ENCODE measurements at places on chromosomes 12 and 14.

GRCh38 chr14:92421751-92422150 is 91.8 kb upstream of the RIN3 start:
- no peak for DNase-seq

DNA sequence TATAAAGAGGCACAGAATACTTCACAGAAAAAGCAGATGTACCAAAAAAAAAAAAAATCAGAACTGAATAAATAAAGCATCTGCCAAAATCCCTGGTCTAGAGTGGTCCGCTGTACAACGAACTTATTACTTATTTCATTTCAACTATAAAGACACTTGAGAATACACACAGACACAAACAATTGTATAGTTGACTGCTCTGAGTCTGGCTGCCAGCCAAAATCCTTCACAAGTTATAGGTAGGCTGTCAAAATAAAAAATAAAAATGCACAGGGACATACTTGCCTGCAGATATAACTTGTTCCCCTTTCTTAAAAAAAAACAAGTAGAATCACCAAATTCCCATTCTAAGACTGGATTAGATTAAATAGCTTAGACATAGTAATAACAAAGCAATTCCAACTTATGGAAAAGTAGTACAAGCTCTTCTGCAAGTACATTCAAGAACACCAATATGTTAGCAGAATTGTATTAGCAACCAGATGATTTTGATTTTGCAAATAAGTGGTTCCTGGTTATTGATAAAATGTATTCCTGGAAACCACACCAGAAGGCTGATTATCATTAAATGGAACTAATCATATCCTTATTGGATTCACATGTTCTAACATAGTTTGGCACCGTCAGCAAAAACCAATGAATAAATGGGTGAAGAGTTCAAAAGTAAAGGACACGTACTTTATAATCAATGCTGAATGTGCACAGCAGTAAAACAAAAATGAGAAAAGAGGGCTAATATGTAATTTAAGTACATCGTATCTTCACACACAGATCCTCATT is 248.5 kb downstream of the NELL2 start:
- DNase-seq, result no peak

- DNase-seq, result no peak
These were observed 166.8 kb upstream of the TMEM260 start for GRCh38 chr14:56412468-56413434.

DNA sequence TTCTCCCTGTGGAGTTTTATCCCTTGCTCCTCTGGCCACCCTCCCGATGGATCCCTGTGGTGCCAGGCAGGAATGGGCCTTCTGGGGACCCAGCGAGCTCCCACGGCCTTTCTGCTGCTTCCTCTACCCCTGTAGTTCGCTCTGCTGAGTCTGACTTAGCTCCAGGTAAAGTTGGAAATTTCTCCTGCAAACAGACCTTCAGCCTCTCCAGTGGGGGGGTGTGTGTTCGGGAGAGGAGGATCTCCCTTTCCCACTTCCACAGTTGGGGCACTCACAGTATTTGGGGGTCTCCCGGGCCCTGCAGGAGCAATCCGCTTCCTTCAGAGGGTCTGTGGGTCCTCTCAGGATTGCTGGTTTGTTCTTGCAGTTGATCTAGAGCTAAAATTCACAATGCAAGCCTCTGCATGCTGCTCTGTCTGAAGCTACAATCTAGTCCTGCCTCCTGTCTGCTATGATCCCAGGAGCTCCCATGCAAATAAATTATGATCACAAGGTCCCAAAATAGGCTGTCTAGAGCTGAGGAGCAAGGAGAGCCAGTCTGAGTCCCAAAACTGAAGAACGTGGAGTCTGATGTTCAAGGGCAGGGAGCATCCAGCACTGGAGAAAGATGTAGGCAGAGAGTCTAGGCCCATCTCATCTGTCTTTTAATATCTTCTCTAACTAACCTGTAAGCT is 18.3 kb downstream of the MTRFR start:
- DNase-seq, result no peak

GRCh38 chr14:34009956-34010355 is 59.1 kb upstream of the EGLN3 start:
- DNase-seq, result no peak

GRCh38 chr12:5520037-5520436 is 88.1 kb downstream of the NTF3 start:
- DNase-seq, result no peak

- DNase-seq, result no peak
These were observed 17.7 kb upstream of the SLC38A2 start for GRCh38 chr12:46390304-46390703.

- no peak for DNase-seq
These were observed 8.9 kb downstream of the DCP1B start for GRCh38 chr12:1995205-1995896.

DNA sequence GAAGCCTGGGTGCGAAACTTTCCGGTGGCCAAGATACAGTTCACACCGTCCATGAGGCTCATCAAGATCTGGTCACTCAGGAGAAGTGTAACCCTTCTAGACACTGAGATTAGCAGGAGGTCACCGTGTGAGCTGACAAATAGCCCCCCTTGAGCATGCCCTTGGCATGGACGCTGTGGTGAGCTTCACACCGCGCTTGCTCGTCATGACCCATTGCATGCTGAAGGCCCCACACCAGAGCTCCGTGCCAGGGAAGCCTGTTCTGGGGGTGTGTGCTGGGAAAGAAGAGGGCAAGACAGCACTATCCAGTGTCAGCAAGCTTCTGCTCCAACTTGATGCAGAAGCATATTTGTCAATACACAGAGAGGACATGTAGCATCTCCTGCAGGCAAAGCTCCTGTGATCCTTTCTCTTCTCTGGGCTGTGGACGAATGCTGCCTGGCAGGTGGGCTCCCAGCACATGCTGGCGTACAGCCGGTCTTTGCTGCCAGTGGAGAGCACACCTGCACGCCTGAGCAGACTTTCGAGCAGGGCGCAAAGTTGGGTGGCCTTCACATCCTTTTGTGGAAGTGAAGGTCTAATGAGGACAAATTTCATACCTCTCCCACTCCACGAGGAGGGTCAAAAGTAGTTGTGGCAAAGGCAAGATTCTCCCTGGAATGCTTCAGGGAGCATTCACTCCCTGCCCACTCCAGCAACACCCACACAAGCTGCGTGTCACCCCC is 126.9 kb upstream of the FKBP4 start:
- DNase-seq, result no peak

GRCh38 chr12:62879691-62880090 is 55.3 kb downstream of the PPM1H start:
- DNase-seq, result no peak

DNA sequence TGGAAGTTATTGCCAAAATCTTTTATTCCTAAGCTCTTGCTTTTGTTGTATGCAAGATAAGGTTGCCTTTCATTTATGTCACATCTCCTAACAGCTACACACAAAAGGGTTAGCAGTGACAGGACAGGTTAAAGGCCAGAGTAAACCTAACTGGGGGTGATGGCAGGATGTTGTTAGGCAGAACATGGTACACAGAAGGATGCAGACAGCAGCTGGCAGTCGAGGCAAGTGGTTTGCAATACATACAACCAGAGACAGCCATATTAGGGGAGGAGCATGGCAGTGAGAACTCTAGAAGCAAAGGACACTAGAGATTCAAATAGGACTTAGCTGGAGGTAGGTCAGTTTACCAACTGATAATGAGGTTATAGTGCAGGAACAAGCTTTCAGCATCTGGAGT is 2.7 kb upstream of the ABCD2 start:
- no peak for DNase-seq

- no peak for DNase-seq
These were observed 662 bp upstream of the NELL2 start for GRCh38 chr12:44876544-44877410.

DNA sequence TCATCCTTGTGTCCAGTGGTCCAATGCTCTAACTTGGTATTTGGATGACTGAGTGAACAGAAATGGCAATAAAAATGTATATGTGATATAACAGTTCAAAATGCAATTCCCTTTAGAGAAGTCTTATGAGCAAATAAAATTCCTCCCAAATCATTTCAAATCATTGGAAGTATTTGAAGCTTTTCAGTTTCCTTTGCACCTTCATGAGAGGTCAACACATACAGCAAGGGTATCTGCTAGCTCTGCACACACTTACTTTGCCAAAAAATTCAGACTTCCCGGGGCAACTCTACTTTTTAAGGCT is 423.7 kb downstream of the ATP23 start:
- no peak for DNase-seq

GRCh38 chr12:98037401-98038140 is 477.8 kb upstream of the TMPO start:
- no peak for DNase-seq

GRCh38 chr14:82720946-82721345 is 1187.3 kb upstream of the SEL1L start:
- DNase-seq, result no peak

DNA sequence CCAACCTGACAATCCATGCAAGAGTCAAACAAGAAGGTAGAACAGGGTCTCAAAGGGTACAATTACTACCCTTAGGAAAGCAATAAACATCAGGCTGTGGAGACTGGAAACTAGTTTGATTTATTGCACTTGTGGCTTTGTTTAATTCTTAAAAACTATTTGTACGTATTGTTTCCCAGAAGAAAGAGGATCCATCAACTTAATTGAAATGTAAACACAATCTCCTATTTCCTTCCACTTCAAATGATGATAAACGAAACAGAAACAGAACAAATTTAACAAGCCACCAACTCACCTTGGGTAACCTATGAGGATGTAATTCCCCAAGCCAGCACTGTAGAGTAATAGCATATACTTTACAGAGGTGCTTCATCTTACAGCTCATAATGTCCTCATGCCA is 8.0 kb downstream of the STXBP6 start:
- no peak for DNase-seq

DNA sequence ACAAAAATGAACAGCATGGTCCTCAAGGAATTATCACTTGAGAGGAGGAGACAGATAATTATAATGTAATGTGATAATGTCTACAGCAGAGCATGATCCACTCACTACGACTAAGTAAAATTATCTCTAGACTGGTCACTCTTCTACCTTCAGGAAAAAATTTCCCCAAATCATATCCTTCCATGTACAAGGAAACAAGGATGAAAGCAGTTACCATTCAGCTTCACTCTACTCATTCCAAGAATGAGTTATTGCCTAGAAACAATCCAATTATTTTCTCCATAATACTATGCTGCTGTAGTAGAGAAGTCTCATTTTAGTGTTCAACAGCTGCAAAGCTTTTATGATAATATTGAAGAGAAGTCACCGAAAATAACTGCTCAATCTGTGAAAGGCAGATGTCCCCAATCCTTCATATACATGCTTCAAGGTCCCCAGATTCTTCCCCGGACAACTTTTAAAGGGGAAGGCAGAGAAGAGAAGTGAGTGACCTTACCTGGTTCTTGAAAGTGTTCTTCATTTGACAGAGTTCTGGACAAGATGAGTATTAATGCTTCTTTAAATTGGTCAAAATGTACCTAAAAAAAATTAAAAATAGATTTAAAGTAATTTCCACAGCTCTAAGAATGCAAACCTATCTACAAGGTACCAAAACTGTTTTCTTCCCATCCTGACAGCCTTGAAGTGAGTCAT is 24.6 kb downstream of the NIN start:
- no peak for DNase-seq

- DNase-seq, result no peak
These were observed 62.6 kb downstream of the FAR2 start for GRCh38 chr12:29211696-29212095.

- no peak for DNase-seq
These were observed 18.8 kb upstream of the PRICKLE1 start for GRCh38 chr12:42608196-42608825.

DNA sequence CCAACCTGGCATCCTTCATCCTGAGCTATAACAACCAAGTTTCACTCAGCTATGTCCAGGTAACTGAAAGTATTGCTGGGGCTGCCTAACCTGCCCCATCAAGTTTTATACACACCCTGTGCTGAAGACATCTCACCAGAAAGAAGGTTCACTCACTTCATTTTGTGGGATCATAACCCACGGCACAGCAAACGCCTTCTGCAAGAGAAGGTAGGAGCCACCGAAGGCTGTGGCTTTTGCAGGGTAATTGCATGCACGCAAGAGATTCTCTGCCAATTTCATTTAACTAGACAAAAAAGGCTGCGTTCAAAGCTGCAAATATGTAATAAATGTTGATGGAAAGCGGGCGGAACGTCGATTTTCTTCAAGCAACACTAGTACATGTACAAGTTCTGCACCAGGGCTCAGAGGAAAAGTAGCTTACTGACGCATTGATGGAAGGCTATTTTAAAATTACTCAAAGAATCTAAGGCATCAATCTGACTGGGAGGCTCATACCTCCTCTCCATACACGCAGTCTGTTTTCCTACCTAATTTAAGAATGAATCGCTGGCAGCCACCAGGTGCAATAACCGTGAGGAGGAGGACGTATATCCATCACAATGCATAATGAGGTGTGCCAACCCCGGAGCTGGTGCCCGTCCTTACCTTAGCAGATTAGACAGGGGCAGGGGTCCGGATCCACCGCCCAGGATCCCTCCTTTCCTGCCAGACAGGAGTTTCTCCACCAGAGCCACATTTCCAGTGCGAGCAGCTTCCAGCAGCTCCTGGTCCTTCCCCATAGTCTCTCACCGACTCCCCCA is 1.1 kb downstream of the ANKS1B start:
- DNase-seq, result no peak

- no peak for DNase-seq
These were observed 523 bp downstream of the WSB2 start for GRCh38 chr12:118060301-118061010.

DNA sequence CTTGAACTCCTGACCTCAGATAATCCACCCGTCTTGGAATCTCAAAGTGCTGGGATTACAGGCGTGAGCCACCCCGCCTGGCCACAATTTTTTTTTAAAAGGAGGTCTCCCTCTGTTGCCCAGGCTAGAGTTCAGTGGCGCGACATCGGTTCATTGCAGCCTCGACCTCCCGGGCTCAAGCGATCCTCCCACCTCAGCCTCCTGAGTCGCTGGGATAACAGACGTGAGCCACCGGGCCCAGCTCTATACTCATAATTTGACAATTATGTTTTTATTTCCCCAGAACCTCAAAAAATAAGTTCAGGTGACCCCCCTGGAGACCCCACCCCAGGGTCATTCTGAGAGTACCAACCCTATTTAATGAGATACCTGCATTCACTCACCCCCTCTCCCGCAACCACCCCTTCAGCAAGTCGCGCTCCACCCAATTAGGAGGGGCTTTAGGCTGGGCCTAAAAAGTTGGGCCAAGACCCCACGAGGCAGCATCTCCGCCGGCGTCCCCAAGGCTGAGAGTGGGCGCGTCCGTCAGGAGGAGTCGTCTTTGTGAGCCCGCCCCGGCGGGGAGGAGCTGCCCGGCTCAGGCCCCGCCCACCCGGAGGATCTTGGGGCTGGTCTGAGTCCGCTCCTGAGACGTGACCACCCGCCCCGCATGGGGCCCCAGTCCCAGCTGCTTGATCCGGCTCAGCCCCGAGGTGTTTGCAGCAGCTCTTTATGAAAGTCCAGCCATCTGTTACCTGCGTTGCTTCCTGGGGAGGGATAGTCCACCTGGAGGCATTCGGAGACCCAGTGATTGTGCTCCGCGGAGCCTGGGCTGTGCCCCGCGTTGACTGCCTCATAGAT is at the start of gene ANKRD33:
Gene ANKRD33, plus strand, starts transcription at position 628 of the 840 bp plus-strand sequence. Its CDS starts 84 bp downstream, at position 712.
- DNase-seq, result no peak

DNA sequence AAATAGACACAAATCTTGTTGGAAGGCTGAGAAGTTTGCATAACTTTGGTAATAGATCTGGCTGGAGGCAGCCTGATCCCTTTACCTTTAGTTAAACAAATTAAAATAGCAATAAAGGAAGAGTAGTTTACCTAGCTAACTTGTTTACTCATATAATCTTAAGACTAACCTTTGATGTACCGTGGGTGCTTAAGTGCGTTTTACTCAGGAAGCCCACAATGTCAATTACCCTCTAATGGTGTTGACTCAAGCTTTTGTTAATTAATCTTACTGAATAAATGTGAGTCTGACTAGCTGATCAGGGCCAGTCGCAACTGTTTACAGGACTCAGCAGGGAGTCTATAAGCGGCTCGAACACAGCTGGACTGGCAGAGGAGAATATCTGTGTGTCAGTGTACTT is 51.5 kb downstream of the FAR2 start:
- DNase-seq, result no peak
